Neural progenitor cell (in vitro differentiated cells): ENCODE measurements at places on chromosomes 13 and 19.

GRCh38 chr19:5891572-5891937 is 12.0 kb downstream of the NDUFA11 start:
- DNase-seq: no peak

DNA sequence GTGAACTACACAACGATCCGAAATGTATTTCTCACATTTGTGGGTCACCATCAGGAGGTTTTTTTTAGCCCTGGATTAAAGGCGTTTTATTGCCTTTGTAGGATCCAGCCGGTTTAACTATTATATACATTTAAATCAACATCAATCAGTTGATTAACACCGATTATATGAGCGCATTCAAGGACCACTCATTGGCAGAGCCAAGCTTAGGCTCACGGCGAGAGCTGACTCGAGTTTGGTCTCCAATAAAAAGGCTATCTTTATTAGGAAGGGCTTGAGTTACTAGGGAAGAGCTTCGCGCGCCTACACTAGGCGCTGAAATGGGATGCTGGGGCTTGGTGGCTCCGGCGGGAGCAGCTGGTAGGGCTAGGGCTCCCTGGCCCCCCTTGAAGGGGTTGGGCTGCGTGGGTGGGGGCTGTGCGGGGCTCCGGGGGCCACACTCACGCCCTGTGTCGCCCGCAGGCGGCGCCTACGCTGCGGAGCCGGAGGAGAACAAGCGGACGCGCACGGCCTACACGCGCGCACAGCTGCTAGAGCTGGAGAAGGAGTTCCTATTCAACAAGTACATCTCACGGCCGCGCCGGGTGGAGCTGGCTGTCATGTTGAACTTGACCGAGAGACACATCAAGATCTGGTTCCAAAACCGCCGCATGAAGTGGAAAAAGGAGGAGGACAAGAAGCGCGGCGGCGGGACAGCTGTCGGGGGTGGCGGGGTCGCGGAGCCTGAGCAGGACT is 4.2 kb downstream of the PDX1 start:
- DNase-seq: peak; percentile 62

DNA sequence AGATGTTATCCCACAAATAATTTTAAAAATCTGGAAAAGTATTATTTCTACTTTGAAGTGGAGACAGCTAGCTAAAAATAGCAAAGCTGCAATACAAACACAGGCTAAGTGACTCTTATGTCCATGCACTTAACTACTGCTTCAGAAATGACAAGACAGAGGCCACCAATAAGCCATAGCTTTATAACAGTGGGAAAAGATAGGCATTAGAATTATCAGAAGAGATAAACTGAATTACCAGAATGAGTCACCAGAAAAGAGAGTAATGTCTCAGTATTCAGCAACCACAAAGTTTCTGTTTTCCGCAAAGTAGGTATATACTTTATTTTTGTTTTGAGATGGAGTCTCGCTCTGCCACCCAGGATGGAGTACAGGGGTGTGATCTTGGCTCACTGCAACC is 17.1 kb downstream of the CLN5 start:
- DNase-seq: no peak

DNA sequence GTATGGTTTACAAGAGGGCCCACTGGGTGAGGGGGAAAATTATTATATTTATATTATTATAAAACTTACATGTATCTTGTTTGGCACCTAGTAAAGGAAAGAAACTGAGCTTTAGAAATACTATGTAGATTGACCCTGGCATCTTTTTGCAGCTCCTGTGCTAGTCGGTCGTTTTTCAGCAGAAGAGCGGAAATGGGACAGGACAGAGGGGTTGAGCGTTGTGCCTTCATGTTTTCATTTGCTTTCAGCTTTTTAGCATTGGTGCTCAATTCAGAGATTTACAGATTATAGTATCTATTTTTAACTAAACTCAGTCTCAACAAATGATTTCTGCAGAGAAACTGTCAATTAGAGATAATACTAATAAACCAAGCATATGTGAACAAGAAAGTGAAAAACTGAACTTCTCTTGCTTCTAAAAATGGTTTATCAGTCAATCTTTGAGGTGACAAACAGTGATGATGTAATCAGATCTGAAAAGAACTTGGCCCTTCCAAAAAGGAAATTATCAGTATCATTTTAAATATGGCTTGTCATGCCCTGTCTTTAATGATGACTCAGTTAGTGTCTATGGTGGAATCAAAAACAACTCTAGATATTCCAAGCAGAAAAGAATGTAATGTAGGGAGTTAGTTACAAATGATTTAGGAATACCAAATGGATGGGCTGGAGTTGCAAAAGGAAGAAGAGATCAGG is 56.9 kb upstream of the KCTD4 start:
- no peak for DNase-seq

DNA sequence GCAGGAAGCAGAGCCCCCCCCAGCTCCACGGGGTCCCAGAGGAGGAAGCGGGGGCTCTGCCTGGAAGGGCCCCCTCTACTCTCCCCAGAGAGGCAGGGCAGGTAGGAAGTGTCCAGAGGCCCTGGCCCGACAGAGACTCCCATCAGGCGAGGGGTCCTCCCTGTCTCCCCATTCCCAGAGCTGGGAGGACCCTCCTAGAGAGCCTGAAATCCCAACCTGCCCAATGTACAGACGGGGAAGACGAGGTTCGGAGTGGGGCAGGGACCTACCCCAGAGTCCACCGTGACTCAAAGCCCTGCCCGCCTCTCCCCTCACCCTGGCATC is 1.1 kb downstream of the TLE2 start:
- DNase-seq: no peak

GRCh38 chr19:45882652-45883585 is 3.0 kb downstream of the IRF2BP1 start:
- peak; percentile 92 for DNase-seq

DNA sequence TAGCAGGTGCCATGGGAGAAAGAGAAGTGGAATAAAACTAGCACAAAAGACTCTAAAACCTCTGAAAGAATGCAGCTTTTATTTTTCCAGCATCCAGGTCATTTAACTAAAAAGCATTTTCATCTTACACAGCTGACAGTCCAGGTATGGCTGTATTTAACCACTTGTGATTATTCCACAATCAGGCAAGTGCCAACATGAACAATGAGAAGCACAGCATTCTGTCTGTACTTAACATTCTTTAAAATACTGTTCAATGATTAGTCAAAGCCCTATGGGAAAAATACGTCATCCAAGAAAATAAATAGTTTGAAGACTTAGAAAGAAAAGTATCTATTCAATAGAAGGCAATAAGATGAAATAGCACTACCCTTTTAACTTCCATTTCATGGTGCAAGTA is 246.9 kb downstream of the LIG4 start:
- DNase-seq: no peak

GRCh38 chr19:49820125-49820524 is 2.0 kb downstream of the MED25 start:
- no peak for DNase-seq

DNA sequence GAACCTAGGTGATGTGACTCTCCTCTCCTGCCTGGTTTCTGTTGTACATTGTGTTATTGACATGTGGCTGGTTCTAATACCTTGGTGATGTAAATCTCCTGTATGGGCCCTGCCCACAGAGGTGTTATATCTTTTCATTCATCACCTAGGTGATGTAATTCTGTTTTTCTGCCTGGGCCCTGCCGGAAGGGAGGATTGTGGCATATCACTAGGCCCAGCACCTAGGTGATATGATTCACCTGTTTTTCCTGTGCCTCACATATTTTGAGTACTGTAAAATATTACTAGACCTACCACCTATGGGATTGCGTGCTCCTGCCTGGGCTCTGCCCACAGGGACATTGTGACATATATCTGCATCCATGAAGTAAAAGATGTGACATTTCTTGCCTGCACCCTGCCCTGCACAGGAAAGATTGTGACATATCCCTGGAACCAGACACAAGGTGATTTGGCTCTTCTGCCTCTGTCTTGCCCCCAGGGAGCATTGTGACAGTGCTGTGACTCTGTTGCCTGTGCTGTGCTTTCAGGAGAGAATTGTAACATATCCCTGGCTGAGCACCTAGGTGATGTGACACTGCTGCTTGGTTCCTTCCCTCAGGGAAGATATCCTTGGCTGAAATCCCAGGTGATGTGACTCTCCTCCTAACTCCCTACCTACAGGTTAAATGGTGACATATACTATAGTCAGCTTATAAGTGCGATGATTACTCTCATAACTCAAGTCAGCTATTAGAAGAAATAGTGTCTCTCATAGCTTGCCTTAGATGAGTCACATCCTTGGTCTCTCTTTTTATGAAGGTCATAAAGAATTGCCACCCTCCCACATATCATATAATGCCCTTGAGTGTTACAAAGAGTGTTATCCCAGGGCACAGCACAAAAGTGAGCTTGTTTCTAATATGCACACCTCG is 13.3 kb upstream of the ZNF681 start:
- no peak for DNase-seq

GRCh38 chr19:1377965-1378785 is 5.5 kb upstream of the NDUFS7 start:
- DNase-seq: no peak

GRCh38 chr19:6481541-6482342 is at the start of gene DENND1C:
TSS of gene DENND1C (minus strand) at chr19:6481787. CDS start at chr19:6481695, 92 bp downstream.
- peak; percentile 70 for DNase-seq

DNA sequence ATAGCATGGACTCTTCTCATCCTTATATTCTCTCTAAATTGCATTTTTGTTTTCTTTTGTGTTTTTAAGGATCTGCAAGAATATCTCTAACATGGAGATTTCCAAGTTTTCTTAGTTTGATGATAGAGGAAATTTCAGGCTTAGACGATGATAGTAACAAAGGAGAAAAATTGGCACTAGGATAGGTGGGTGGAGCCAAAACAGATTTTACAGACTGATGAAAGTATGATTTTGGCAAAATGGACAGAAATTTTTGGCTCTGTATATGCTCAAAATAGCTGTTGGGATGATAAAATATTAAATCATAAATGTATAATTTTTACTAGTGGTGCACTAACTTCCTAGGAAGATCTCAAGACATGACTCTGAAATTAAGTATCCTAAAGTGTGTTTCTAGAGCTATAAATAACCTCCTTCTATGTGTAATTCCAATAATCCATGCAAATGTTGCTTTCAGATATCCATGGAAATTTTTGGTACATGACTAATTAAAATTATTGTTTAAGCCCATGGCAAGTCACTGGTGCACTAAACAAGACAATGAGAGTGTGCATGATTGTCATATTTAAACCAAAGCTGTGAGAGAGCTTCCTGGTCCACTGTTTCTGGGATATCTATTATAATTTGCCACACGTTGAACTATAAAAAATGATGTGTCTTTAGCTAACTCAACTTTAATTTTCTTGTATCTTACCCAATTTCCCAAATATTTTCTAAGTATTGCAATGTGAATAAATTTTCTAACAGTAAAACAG is 55.8 kb upstream of the NBEA start:
- DNase-seq: no peak

GRCh38 chr13:64697226-64697625 is 2532.9 kb downstream of the PCDH9 start:
- no peak for DNase-seq

DNA sequence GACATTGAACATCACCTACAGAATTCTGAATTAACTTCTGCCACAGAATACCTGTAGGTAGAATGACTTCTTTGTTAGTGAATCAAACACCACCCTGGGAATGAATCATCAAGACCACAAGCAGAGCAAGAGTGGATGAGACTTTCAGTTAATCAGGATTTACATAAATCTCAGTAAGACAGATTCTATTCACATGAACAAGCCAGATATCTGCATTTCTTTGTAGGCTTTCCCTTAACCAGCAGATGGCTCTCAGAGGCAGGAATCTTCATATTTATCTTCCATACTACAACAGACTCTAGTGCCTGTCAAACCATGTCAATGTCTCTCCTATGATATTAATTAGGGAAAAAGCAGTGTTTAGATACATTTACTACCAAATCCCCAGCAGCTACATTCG is 412.1 kb downstream of the KLF12 start:
- no peak for DNase-seq

- DNase-seq: no peak
Measured at GRCh38 chr19:41154060-41154459, 39.0 kb upstream of the CYP2S1 start.

- no peak for DNase-seq
Measured at GRCh38 chr19:10920288-10920655, 8.2 kb downstream of the YIPF2 start.

- DNase-seq: no peak
Measured at GRCh38 chr13:100315522-100315921, 226.6 kb downstream of the PCCA start.

DNA sequence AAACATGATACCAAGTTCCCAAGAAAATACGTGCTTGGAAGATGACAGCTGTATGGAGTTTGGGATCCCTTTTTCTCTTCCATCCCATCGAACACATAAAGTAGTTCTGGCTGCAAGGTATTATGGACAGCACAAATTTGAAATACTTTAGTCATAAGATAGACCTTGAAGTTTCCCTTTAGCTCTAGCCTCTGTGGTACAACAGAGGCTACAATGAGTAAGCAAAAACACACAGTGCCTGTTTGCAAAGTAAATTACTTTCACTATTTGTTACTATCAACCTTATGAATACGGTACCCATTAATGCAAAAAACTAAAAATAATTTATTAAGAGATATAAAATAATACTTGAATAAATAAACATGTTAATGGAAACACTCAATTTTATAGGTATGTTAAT is 21.0 kb upstream of the LRCH1 start:
- no peak for DNase-seq

- DNase-seq: no peak
Measured at GRCh38 chr19:2213799-2214198, 22.3 kb downstream of the PLEKHJ1 start.

DNA sequence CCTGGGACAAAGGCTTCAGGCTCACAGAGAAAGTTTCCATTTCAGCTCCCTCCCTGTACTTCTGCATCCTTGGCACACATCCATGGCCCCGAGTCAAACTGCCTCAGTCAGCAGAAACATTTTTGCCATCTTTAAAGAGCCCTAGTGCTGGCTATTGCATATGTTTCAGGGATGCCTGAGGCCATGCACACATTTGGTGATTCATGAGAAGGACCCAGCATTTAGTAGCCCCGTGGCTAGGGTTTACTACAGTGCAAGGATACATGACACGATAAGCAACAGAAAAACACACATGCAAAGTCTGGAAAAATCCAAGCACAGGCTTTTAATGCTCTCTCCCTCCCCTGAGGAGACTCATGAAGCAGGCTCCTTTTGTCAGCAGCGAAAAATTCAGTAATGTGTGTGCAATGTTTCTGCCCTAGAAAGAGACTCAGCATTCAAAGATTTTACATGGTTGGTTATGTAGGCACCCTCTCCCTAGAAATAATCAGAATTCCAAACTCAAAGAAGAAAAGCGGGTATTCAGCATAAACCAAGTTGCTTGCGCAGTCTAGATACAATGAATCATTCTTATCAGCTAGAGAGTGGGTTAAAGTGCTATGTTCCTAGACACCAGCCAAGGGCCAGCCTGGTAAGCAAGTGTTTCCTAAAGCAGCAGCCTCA is 17.6 kb downstream of the ACOD1 start:
- no peak for DNase-seq

GRCh38 chr13:63209330-63210017 is 1793.8 kb upstream of the PCDH20 start:
- DNase-seq: no peak

DNA sequence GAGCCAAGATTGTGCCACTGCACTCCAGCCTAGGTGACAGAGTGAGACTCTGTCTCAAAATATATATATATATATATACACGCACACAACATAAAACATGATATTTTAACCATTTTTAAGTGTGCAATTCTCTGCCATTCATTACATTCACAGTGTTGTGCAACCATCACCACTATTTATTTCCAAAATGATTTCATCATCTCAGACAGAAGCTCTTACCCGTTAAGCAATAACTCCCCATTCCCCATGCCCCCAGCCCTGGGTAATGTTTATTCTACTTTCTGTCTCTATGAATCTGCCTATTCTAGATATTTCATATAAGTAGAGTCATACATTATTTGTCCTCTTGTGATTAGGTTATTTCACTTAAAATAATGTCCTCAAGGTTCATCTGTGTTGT is 20.3 kb downstream of the WDR88 start:
- DNase-seq: no peak
